ENCODE measurements at places on chromosomes 6 and 20.

GRCh38 chr6:36666826-36667591 is 11.5 kb upstream of the CDKN1A start:
- DNase-seq: peak; percentile 70

DNA sequence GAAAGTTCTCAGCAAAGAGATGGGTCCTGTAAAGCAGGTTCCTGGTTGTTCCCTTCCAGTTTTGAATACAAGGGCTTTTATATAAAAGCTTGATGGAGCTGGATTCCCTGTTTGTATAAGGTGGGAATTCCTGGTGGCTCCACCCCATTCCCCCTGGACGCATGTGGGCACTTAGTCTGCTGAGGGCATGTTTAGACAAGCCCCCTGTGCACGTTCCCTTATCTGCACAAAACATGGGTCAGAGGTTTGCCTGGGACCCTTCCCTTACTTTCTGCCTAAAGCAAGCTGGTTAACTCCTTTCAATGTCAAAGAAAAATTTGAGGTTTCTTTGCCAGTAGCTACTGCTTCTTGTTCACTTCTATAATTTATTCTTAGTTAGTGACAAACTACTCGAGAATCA is 181.1 kb downstream of the BCKDHB start:
- no peak for DNase-seq

- no peak for DNase-seq
Measured at GRCh38 chr6:50826037-50826761, 7.5 kb downstream of the TFAP2B start.

DNA sequence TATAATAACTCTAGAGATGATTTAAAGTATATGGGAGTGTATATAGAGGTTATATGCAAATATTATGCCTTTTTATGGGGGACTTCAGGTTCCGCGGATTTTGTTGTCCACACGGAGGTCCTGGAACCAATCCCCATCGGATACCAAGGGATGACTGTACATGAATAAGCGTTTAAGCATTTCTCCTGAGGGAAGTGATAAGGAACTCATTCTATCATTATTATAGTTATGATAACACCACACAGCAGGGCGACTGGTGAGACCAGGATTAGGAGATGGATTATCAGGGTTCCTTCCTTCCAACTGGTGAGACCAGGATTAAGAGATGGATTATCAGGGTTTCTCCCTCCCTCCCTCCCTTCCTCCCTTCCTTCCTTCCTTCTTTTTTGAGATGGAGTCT is 6.6 kb downstream of the ECI2 start:
- peak; percentile 30 for DNase-seq

GRCh38 chr6:34513646-34514045 is 42.5 kb downstream of the SPDEF start:
- no peak for DNase-seq

DNA sequence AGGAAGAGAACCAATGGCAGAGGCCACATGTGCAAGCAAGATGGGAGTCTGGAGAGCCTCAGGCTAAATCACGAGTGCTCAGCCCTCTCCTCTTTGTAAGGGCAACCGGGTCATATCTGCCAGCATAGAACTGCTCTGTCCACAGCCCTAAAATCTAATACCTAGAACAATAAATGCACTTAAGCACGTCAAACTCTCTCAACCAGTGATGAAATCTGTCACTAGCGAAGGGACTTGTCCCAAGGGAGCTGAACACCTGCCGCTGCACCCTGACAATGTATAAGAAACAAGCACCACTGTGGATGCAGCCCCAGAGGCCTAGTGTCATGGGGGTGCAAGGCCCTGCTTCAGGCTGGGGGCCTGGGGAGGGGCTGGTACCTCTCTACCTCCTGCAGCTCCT is 82.5 kb downstream of the PRL start:
- DNase-seq: no peak

DNA sequence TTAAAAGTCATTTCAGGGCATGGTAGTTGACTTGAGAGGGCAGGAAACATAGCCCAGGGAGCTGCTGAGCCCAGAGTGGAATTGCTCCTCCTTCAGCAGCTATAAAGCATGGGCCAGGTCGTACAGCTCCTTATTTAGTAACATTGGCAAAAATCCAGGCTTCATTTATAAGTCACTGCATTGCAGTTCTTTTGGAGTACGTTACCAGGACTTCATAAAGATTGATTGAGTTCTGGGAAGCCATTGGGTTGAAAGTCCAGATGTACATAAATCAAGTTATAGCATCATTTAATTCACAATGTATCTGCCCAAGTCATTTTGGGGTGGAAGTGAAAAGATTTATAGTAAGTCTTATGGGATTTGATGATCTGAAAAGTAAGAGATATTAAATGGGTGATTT is 53.0 kb upstream of the ANKEF1 start:
- DNase-seq: peak; percentile 28

GRCh38 chr6:145289573-145289972 is 445.7 kb downstream of the EPM2A start:
- DNase-seq: no peak

GRCh38 chr6:130075879-130076460 is 57.6 kb downstream of the L3MBTL3 start:
- DNase-seq: no peak

- DNase-seq: no peak
Measured at GRCh38 chr20:23125159-23125558, 39.0 kb upstream of the CD93 start.

GRCh38 chr6:73854998-73855718 is 159.2 kb downstream of the CD109 start:
- DNase-seq: peak; percentile 68

DNA sequence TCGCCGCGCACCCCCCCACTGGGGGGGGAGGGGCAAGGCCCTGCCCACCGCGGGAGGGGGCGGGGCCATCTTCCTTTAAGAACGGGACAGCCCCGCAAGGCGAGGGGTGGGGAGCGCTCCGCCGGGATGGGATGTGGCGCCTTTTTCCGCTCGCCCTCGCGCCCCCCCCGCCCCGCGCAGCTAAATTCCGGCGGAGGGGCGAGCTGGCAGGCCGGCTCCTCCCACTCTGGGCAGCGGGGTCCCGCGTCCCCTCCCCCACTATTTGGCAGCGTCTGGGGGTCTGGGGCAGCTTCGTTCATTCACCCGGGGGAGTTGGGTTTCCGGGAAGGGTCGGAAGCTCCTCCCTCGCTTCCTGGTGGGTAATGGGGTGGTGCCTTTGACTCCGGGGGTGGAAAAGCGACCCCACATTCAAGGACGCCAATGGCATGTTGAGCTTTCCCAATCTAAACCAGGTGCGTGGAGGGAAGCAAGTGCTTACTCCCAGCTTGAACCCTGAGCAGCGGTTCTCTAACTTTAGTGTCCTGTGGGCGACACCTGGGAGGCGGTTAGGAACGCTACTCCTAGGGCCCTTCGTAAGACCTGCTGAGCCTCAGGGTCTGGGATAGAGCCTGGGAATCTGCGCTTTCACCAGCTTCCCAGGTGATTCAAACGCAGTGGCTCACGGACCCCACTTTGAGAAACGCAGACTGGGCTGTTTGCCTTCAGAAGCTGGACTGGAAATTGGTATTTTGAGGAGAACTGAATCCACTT is 927 bp downstream of the ASXL1 start:
- peak; percentile 77 for DNase-seq

GRCh38 chr6:136920671-136921380 is 1.3 kb upstream of the SLC35D3 start:
- DNase-seq: no peak

DNA sequence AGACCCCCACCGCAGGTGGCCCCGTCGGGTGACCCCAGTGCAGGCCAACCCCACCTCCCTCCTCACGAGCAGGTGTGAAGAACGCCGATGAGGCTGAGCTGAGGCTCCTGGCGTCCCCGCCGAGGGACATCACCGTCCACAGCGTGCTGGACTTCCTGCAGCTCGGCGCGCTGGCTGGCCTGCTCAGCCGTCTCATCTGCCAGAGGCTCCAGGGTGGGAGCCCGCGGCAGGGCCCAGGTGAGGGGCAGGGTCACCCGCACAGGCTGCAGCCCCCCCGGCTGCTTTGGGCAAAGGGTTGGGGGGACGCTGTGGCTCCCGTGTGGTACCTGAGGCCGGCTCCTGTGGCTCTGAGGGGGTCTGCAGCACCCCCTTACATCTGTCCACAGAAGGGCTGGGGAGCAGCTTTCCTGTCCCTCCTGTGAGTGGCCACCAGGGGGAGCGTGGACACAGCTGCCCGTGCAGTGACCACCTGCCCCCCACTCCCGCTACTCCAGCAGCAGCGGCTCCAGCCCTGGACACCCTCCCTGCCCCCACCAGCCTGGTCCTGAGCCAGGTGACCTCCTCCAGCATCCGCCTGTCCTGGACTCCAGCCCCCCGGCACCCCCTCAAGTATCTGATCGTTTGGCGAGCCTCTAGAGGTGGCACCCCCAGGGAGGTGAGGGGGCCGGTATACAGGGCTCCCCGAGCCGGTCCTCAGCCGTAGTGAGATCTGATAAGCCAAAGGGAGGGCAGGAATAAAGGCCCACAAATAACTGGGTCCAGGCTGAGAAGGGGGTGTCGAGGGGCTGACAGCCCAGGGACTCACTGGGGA is 16.5 kb downstream of the COL20A1 start:
- no peak for DNase-seq

GRCh38 chr6:19921786-19922185 is 84.6 kb downstream of the ID4 start:
- no peak for DNase-seq

All from fibroblast of skin of right biceps (primary cell).